ENCODE measurements at places on chromosomes 7 and 10.

GRCh38 chr7:140489026-140489359 lies 9.7 kb upstream of the MKRN1 start:
- DNase-seq = no peak

GRCh38 chr7:35849158-35849831 lies 48.4 kb downstream of the SEPTIN7 start:
- DNase-seq = no peak

GRCh38 chr7:120529736-120530135 lies 256.8 kb downstream of the KCND2 start:
- no peak for DNase-seq

DNA sequence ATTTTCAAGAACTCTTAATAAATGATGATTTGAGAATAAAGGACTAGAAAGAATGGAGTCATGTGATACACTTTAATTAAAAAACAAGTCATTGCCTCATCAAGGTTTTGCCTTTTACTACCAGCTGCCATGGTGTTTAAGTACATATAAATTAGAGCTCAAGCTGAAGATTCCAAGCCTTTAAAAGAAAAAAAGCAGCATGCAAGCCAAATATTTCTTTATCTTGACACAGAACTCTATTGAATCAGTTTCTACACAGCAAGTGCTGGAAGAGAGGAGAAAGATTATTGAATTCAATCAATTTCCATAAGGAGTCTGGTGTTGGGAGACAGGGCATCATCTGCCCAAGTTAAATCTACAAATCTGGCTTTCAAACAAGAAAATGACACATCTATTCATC lies 347.9 kb downstream of the WDR11 start:
- no peak for DNase-seq

- DNase-seq = no peak
Measured at GRCh38 chr7:51606601-51607154, 290.1 kb upstream of the COBL start.

DNA sequence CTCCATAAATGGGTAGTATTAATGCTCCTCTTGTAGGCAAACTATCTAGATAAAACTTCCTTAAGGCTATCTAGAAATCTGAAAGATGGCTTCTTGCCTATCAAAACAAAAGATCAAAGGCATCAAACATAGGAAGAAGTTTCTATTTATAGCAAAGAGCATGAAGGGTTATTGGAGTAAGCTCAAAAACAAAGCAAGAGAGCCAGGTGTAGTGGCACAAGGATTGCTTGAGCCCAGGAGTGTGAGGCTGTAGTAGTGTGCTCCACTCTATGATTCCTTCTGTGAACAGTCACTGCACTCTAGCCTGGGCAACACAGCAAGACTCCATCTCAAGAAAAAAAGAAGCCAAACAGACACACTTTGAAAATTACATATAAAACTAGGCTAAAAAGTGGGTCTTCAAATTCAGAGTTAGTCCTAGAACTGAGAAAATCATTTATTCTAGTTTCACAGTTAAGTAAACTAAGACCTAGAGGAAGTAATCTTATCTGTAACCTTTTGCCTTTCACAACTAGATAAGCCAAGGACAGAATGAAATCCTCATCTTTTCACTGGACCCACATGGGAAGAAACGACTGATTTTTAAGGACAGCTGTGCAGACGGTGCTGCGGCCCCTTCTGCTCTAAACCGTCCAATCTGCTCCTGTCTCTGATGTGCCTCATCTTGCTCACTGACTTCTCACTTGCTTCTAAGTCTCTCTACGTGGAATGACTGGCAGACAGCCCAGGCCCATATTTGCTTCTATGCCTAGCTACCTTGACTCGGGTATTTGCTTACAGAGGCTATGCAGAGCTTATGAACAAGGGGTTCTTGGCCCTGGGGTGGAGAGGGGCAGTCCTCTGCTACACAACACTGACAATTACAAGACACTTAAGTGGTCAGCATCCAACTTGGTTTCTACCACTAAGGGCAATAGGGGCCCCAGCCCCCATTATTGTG lies 50.0 kb downstream of the ESYT2 start:
- DNase-seq = no peak

DNA sequence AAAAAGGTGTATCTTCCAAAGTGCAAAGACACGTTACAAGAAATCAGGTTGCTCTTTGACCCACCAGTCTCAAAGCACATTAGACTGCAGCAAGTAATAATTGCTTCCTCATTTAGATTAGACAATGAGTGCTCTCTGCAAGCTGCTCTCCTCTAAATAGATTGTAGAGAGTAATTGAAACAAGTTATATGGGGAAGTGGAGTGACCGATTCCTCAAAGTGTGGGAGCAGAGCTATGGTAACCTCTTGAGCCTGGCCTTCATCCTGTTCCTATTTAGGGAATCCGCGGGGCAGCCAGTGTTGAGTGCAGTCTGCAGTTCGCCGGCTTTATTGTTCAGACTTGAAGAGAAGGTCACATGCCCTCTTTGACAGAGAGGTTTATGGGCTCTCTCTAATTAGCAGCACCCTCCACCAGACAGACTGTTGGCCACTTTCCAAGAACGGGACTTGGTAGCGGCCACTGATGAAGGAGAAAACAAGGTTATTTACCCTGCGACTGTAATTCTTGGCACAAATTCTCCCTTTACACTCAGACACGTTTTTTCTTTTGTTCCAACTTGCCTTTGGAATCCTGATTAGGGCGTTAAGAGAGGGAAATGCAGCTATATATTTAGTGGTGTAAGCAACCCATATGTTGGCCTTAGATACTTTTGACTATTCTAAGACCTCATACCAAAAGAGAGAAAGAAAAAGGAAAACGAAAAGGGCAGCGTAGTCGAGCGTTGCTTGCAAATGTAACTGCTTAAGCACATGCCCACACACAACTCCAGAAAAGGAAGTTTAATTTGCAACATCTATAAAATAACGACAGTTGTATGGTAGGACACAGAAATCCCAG lies 107.5 kb downstream of the REEP3 start:
- no peak for DNase-seq

- no peak for DNase-seq
Measured at GRCh38 chr10:73800560-73801252, 10.7 kb downstream of the NDST2 start.

DNA sequence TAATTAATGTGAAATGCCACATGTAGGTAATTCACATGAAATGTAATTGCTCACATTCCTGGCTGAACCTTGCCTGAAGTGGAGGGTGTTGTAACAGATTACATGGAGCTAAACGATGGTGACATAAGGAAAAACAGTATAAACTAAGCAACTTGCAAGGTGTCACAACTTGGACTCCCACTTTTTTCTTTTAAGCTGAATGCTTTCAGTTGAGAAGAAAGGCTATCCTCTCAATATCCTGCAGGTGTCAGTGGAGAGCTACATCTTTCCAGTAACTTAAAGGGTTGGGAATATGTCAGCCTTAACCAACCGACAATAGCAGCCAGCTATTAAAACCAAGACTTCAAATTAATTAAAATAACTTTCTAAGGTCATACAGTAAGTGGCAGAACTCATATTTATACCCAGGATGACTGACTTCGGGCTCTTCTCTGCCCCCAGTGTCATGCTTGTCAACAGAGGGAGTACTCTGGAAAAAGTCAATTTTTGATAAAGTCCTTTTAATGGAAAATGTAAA lies 33.7 kb downstream of the NRBF2 start:
- no peak for DNase-seq

GRCh38 chr10:10782603-10783002 lies 235.1 kb upstream of the CELF2 start:
- no peak for DNase-seq

GRCh38 chr7:50952544-50952943 lies 169.8 kb upstream of the GRB10 start:
- DNase-seq = no peak

- DNase-seq = no peak
Measured at GRCh38 chr7:43215061-43215460, 102.6 kb downstream of the HECW1 start.

GRCh38 chr7:105790996-105791395 lies 85.4 kb downstream of the ATXN7L1 start:
- no peak for DNase-seq

DNA sequence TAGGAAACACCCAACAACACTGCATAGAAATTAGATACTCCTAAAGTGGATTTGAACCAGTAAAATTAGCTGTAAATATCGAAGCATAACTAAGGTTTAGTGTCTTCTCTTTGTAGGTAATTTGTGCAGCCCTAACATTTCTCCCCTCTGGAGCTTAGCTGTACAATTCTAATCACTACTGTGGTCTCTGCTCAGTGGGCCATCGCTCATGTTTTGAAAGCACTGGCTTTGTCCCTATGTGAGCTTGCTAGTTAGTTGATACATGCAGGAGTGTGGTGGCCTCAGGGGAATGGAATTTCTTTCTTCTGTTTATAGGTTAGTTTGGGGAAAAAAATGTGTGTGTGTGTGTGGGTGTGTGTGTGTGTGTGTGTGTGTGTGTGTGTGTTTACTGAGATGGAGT lies 373.1 kb downstream of the DPP6 start:
- no peak for DNase-seq

DNA sequence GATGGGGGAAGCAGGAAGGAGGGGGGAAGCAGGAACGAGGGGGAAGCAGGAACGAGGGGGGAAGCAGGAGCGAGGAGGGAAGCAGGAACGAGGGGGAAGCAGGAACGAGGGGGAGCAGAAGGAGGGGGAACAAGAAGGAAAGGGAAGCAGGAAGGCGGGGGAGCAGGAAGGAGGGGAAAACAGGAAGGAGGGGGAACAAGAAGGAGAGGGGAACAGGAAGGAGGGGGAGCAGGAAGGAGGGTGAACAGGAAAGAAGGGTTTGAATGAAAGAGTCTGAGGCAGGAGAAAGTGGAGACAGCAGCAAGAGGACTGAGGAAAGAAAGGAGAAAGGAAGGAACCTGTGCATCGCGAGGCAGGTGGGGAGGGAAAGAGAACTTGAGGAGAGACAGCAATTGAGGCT lies 256.6 kb downstream of the PTEN start:
- no peak for DNase-seq

DNA sequence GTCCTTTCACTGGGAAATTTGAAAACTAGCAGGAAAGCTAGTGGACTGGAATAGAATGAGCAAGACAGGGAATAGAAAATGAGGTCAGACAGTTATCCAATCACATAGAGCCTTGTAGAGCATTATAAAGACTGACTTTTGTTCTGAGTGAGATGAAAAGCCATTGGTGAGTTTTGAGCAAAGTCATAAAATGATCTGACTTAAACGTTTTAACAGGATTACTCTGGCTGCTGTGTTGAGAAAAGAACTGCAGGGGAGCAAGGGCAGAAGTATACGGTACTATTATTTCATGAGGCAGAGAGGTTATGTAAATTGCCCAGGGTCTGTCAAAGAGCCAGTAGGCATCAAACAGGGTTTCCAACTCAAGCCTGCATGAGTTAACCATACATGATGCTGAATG lies 393.4 kb downstream of the TFEC start:
- no peak for DNase-seq

DNA sequence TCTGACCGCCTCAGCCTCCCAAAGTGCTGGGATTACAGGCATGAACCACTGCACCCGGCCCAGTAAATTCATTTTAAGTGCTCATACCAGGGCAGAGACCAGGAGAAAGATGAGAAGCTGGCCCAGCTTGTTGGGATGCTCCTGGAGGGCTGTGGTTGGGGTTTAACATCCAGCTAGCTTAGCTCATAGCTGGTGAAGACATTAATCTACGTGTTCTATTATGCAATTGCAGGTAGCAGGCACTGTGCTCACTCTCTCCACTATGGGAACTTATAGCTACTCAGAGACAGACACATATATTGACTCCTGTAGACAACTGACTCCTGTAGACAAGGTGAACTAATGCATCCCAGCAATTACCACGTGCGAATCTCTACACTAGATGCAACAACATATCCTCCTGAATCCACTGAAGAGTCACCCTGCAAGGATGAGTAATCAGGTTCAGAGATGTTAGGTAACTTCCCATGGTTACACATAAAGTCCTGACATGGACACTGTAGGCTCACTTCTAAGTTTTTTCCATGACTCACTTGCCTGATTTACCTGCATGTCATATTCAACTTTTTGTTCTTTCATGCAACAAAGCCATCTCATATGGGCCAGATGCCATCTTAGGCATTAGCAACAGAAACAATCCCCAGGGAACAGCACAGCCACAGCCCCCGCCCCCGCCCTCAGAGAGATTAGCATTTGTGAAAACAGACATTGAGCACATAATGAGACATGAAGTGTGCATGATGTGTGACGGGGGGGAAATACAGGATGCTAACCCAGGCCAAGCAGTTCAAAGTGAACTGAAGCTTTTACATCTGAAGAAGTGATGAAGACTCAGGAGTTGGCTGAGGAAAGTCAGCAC lies 37.2 kb downstream of the ERLIN1 start:
- no peak for DNase-seq
